A549 (cell line): ENCODE measurements at places on chromosomes 16 and 17.

GRCh38 chr16:51526621-51527020 lies 375.6 kb upstream of the SALL1 start:
- DNase-seq, result no peak

- no peak for DNase-seq
Observed at GRCh38 chr17:80272366-80272765, 11.7 kb downstream of the RNF213 start.

DNA sequence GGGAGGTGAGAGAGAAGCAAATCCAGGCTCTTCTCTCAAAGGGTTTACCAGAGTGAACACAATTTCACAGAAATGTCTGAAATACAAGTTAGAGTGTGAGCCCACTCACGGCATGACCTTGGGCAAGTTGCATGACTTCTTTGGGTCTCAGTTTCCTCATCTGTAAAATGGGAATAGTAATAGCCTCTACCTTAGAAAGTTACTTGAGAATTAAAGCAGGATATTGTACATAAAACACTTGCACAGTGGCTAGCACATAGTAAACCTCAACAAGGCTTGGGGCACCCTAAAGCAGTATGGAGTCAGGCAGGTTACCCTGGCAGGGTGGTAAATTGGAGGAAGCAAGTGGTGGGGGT lies 13.2 kb upstream of the RNF222 start:
- DNase-seq, result no peak

GRCh38 chr16:26493751-26494150 lies 573.0 kb upstream of the C16orf82 start:
- DNase-seq, result no peak

DNA sequence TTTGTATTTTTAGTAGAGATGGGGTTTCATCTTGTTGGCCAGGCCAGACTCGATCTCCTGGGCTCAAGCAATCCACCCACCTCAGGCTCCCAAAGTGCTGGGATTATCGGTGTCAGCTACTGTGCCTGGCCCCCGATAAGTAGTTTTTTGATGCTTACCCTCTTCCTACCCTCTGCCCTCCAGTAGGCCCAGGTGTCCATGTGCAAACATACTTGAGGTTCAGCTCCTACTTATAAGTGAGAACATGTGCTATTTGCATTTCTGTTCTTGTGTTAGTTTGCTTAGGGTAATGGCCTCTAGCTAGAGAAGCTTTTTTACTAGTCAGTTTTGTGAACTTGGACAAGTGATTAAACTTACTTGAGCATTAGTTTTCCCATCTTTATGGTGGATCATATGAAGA lies 136.8 kb downstream of the HS3ST4 start:
- DNase-seq, result no peak

- no peak for DNase-seq
Observed at GRCh38 chr16:84069540-84069939, 26.9 kb upstream of the SLC38A8 start.
